ENCODE measurements at places on chromosomes 2 and 18.

DNA sequence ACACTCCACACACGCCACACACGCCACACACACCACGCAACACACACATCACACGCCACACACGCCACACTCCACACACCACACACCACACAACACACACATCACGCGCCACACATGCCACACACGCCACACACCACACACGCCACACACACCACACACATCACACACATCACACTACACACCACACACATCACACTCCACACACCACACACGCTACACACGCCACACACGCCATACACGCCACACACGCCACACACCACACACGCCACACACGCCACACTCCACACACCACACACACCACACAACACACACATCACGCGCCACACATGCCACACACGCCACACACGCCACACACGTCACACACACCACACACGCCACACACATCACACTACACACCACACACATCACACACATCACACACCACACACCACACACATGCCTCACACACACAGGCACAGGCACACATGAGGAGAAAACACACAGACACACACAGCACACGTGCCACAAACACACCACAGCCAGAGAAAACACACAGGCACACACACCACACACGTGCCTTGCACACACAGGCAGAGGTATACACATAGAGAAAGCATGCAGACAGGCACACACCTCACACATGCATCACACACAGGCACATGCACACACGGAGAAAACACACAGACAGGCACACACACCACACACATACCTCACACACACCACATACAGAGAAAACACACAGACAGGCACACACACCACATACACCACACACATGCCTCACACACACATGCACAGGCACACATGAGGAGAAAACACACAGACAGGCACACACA, 241.5 kb upstream of the MYT1L start:
- no peak for DNase-seq

GRCh38 chr2:103288696-103289095, 526.9 kb downstream of the TMEM182 start:
- DNase-seq, result no peak

DNA sequence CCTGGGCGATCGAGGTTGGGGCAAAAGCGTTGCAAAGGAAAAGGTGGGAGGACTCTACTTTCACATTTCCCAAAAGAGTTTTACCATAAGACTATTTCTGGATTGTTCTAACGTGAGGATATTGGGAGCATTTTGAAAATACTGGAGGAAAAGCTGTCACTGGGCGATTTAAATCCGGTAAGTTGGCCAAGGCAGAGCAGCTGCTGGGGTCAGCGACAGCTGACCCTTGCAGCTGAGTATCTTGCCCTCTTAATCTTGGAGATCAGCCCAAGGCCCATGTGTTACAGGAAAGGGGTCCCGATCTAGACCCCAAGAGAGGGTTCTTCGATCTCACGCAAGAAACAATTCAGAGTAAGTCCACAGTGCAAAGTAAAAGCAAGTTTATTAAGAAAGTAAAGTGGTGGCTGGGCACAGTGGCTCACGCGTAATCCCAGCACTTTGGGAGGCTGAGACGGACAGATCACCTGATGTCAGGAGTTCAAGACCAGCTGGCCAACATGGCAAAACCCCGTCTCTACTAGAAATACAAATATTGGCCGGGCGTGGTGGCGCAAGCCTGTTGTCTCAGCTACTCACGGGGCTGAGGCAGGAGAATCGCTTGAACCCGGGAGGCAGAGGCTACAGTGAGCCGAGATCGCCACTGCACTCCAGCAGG, 964 bp upstream of the ST3GAL5 start:
- no peak for DNase-seq

DNA sequence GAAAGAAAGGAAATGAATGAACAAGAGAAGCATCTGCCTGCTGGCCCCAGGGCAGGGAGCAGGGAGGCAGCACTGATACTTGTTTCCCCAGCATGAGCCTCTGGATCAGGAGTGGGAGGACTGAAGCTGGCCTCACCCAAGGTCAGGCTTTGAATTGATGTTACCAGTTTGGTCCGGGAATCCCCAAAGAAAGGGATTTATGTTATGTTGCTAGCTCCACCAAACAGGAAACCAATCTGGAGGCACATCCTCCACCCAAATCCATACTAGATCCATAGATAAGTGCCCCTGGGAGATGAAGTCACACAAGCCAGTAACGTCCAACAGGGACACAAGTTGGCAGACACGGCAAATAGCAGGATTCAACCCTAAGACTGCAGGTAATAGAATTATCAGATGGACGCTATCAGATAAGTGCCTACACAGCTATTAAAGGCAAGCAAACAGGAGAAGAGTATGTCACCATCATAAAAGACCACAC, 85.9 kb downstream of the MTCL1 start:
- no peak for DNase-seq

DNA sequence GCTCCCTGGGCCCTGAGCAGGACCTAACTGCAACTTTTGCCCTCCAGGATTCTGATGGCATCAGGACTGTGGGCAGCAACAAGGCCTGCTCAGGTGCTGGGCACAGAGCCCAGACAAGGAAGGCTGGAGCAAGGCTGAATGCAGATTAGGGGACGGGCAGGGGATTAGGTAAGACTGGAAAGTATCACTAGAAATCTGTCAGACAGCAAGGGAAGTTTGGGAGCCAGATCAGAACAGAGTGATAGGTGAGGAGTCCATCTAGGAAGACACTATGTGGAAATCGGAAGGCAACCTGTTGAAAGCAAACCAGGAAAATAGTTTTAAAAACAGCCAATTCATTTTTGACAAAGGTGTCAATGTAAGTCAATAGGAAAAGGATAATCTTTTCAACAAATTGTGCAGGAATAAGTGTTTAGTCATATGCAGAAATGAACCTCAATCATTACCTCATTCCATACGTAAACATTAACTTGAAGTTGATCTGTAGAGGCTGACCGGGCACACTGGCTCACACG, 56.4 kb upstream of the STPG4 start:
- no peak for DNase-seq

DNA sequence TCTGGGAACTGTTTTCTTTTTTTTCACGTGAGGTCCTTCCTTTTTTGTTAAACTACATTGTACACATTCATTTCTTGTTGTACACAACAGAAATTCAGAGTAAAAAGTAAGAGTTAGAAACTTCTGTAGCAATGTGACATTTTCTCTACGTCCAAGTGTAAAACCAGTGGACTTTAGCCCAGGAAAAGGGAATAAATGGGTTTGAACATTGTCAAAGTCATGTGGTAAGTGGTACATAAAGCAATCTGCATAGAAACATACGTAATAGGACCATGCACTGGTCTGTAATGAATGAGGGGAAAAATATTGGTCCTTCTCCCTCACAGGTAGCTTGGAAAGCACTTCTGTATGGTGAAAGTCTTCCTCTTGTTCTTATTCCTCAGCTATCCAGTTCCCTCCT, 421.4 kb downstream of the SETBP1 start:
- DNase-seq, result no peak

DNA sequence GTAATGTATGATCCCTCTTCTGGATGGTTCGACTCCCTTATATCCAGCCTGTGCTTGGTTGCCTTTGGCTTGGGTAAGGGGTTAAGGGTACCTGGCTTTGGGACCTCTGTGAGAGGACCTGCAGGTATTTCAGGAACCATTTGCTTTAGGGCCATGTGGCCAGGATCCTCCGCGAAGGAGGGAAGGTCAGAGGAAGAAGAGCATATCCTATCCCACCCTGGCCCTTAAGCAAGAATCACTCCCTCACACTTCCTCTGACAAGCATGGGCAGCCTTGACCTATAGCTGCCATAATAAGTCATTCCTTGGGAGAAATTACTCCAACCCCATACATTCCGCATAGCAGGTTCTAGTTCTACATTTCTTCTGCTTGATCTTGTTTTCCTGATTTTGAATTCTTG, 59.1 kb upstream of the TXNDC2 start:
- no peak for DNase-seq

GRCh38 chr18:49368161-49368875, 92.1 kb downstream of the DYM start:
- DNase-seq, result no peak

GRCh38 chr18:23870676-23871380, 143.7 kb upstream of the TTC39C start:
- DNase-seq, result no peak

DNA sequence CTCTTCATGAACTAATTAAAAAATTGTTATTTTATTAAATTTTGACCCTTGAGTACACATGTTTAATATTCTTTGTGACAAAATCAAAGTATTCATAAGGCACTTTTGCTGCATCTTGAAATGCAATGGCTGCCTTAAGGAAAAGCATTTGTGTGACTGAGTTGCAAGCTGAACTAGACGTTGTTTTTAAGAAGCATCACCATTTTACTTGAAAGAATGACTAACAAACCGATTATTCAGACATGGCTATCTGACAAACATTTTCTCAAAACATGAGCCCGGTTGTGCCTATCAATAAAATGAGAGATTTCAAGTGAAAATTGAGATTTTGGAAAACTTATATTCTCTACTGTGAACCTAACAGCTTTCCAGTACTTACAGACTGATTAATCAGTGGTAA, 2.8 kb downstream of the GCFC2 start:
- no peak for DNase-seq

DNA sequence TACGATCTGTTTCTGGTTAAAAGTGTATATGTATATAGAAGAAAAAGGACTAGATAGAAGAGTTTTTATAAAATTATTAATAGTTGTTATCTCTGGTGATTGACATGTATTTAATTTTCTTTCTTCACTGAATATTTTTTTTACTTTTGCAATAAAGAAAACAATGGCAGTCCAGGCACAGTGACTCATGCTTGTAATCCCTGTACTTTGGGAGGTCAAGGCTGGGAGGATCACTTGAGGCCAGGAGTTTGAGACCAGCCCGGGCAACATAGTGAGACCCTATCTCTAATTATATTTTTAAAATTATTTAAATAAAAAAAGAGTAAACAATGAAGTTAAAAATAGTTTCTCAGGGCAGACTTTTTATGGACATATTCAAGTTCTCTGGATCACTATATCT, 114.7 kb downstream of the FAM117B start:
- no peak for DNase-seq

GRCh38 chr2:215571689-215572088, 135.8 kb upstream of the FN1 start:
- no peak for DNase-seq

- DNase-seq, result no peak
Observed at GRCh38 chr2:230184727-230185578, 34.8 kb downstream of the SP110 start.

DNA sequence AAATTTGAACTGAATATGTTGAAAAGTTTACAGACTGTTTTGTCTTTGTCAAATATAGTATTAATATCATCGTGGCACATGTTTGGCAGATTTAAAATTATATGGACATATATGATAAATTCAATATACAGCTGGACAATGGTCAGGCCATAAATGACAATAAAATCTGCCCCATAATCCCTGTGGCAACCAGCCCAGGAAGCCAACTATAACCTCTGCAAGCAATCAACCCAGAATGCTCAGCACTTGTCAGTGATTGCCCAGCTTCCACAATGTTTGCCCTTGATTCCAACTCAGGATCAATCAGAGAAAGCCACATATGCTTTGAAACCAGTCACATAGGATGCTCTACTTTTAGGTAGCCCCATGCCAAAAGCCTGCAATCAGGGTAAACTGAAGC, 671.9 kb downstream of the SUCLG1 start:
- DNase-seq, result no peak

- no peak for DNase-seq
Observed at GRCh38 chr2:233245406-233245805, 6.1 kb upstream of the ATG16L1 start.

DNA sequence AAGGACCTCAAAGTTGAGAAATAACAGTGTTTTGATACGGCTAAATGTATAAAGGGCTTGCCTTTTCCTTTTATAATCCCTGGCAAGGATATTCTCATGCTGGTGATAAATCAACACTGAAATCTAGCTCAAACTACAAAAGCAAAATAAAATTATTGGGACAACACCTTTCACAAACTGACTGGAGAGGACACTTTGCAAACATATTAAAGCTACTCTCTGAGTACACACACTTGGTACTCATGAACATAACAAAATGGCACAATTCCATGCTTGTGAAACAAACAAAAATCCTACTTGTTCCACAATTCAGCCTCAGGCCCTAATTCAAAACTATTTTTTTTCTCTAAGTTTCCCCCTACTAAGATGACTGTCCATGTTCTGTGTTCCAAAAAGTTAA, 305.8 kb downstream of the ETAA1 start:
- DNase-seq, result no peak

DNA sequence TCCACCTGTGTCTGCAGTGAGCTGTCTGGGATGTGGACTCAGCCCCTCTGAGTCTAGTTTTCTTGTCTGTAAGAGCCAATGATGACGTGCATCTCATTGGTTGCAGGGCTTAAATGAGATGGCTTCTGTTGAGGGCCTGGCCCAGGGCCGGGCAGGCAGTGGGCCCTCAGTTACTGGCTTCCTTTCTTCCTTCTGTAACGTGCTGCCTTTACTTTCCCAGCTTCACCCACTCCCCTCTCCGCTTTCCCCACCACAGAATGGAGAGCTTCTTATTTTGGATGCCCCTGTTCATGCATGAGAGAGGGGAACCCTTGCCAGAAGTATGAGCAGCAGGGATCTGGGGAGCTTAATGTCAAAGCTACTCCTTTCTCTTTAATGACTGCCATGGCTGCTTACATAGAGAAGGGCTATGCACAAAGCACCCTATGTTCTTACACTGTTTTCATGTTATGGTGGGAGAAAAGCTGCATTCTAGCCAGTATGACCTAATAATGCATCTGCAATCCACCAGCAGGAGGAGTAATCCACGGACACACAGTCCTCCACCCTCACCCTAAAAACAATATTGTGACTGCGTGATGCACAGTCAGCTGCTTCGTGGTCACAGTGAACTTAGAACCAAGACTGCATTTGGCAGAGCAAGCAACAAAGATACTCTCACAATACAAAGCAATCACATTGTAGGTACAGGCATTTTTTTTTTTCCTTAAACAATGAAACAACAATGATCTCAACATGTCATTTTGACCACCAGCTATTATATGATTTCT, 37.2 kb downstream of the CREG2 start:
- no peak for DNase-seq

DNA sequence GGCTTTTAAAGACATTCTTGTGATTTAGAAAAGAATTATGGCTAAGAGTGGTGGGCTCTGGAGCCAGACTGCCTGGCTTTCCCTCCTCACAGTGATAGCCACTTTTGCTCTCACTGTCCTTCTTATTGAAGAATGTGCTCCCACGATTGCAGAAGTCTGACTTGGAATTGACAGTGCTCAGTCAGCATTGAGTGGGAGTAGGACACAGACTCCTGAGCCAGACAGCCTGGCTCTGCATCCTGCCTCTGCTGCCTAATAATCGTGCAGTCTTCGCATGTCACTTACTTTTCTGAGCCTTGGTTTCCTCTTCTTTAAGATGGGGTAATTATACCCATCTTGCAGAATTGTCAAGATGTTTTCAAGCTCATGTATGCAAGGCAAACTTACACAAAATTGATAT, 23.3 kb downstream of the SPATS2L start:
- no peak for DNase-seq

- DNase-seq, result no peak
Observed at GRCh38 chr2:162731917-162732804, 106.4 kb downstream of the KCNH7 start.

- no peak for DNase-seq
Observed at GRCh38 chr2:120396013-120396860, 50.3 kb downstream of the INHBB start.

- no peak for DNase-seq
Observed at GRCh38 chr2:115484486-115484885, 1042.0 kb downstream of the DPP10 start.

Measured in activated gamma-delta T cell (primary cell).